ENCODE measurements at places on chromosomes 2 and 18.

- no peak for DNase-seq
These were observed 41.8 kb upstream of the FOSL2 start for GRCh38 chr2:28350791-28351285.

DNA sequence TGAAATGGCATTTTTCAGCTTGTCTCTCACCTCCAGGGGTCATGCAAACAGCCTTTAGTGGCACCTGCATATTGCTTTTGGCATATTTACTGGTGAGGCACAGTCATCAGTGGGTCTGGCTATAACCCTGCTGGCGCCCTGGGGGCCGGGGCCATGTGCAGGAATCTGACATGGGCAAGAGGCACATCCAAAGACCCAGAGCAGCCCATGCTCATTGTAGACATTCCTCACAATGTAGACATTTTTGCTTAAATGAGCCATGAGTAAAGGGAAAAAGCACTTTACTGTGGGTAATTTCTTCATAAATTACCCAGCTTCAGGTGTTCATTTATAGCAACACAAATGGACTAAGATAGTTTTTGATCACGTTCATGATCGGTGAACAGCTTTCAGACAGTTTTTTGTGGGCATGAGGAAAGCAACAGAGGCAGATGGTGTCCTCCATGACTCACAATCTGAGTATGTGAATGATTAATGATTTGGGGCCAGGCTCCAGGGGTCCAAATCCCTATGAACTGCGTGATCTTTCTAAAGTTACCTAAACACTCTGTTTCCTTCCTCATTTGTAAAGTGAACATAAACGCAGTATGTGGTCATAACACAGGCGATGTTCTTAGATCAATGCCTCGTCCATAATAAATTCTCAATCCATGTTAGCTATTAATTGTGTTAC is 85.8 kb downstream of the LIPG start:
- DNase-seq = no peak

- no peak for DNase-seq
These were observed 1107.2 kb downstream of the DPP10 start for GRCh38 chr2:115549611-115550130.

GRCh38 chr2:83305758-83306378 is 1153.2 kb downstream of the SUCLG1 start:
- DNase-seq = no peak

DNA sequence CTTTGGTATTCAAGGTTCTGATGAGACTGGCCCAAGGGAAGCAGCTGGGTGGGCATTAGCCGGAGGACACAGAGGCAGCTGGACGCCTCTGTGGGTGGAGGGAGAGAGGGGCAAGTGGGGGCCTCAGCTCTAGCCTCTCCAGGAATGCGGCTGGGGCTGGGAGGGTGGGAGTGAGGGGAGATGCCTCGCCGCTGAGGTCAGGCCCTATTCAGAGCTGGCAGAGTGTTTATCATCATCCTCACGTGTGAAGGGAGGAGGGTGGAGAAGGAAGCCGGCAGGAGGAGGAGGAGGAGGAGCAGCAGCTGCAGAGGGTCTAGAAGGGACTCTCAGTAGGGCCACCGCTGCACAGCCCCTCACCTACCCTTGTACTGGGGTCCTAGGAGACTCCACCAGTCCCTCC is 43.1 kb downstream of the TNS1 start:
- DNase-seq = no peak

GRCh38 chr2:95039363-95039762 is 13.9 kb downstream of the MAL start:
- no peak for DNase-seq
